GM10248 (cell line): ENCODE measurements at places on chromosomes 6 and 20.

DNA sequence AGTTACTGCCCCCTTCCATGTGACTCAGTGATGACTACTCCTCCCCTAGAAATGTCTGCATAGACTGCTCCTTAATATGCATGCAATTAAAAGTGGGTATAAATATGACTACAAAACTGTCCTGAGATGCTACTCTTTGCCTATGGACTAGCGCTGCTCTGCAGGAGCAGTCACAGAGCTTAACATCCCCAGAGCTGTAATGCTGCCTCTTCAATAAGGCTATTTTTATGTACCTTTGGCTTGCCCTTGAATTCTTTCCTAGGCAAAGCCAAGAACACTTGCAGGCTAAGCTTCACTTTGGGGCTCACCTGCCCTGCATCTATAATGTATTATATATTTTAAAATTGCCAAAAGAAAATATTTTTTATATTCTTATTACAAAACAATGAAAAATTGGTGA lies 299.1 kb downstream of the CLVS2 start:
- no peak for DNase-seq

DNA sequence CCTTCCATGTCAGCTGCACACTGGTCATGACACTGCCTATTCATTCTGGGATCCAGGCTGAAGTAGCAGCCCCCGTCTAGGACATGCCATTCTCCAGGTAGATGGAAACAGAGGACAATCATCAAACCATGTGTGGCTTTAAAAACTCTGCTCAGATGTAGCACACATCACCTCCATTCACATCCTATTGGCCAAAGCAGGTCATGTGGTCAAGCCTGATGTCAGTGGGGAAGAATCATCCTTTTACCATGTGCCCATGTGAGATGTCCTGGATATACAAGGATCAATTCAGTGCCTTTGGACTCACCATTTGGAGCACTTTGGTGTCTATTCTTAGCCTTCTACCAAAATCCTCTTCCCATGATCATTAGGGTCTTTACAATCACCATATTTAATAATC lies 99.5 kb downstream of the CDC5L start:
- no peak for DNase-seq

- no peak for DNase-seq
Measured at GRCh38 chr6:157104803-157105202, 218.5 kb downstream of the TMEM242 start.

GRCh38 chr6:159533568-159533967 lies 159.5 kb downstream of the SOD2 start:
- DNase-seq, result no peak

GRCh38 chr6:144161975-144162374 lies 11.7 kb downstream of the STX11 start:
- no peak for DNase-seq

- DNase-seq, result no peak
Measured at GRCh38 chr6:37654727-37655500, 42.8 kb downstream of the MDGA1 start.

DNA sequence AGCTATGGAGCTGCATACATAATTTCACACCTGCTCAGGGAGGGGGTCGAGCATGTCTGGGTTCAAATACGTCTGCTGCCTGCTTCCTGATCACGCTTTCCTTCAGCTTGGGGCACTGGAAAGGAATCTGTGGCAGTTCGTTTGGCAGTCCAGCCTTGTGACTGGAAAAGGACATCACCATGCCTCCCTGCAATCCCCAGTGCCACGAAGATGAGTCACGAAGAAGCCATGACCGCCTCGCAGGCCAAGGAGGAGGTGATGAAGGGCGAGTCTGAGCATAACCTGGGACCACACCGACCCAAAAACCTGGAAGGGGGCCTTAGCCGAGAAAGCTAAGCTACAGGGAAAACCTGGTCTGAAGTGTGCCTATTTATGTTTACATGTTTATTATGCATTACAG lies 13.1 kb downstream of the JAG1 start:
- DNase-seq, result no peak

- no peak for DNase-seq
Measured at GRCh38 chr6:12984776-12985175, 268.2 kb downstream of the PHACTR1 start.

GRCh38 chr20:47411161-47411560 lies 54.7 kb upstream of the ZMYND8 start:
- DNase-seq, result no peak
